EH (cell line): ENCODE measurements at places on chromosomes 2 and 18.
A peak's percentile ranks its signal among the peaks of the same experiment; 100 is the strongest.

GRCh38 chr18:79485788-79486355 is 90.1 kb downstream of the NFATC1 start:
- peak; percentile 98 for DNase-seq

- DNase-seq: peak; percentile 36
These were observed 48.2 kb upstream of the HS6ST1 start for GRCh38 chr2:128366713-128367511.

DNA sequence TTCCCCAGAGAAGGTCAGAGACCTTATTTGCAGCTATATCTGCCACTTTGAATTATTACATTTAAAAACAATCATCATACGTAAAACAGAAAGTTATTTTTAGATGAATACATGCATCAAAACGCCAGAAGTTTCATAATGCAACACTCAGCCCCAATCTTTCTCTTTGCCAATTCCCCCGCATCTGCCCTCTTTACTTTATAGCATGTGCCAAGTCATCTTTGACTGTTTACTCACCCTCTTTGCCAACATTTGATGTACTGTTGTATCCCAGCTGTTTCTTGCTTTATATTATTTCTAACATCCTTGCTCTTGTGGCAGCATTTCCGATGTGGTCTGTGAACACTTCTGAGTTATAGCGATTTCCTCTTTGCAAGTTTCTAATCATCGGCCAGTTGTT is 86.2 kb downstream of the CRIM1 start:
- DNase-seq: peak; percentile 81

DNA sequence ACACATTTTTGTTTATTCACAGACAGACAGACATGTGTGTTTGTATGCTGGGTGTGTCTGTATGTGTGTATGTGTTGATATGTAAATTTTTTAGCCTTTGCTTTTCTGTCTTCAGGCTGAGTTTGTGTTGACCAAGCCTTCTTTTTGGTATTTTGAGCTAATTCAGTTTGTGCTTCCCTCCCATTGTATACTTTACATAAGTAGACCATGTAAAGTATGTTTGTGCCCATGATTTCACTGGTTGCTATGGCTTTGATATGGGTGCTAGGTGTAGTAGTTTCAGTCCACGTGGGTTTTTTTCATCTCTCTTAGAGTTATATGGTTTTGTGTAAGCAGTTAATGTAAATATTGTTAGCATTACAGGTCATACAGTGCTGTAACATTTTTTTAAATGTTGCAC is 129.4 kb upstream of the EPC2 start:
- DNase-seq: no peak
